Activated CD8-positive, alpha-beta T cell treated with anti-CD3 and anti-CD28 coated beads, Interleukin-2, amount 10 ng/mL, durations not matched to agents 7 days and 5 days (primary cell): ENCODE measurements at places on chromosomes 1 and 21. TPM values are rescaled to one million over a fixed set of nuclear protein-coding genes. Genes with fewer than 3 reads are reported as not detected.

GRCh38 chr21:45408271-45408791 is 3.4 kb downstream of the COL18A1 start:
- no peak for DNase-seq

- no peak for DNase-seq
These were observed 1.8 kb downstream of the CGN start for GRCh38 chr1:151512801-151513625.

- no peak for DNase-seq
These were observed 3.2 kb downstream of the GSTM2 start for GRCh38 chr1:109671067-109671466.

GRCh38 chr21:25323356-25323949 is 283.8 kb downstream of the MRPL39 start:
- DNase-seq, result no peak

DNA sequence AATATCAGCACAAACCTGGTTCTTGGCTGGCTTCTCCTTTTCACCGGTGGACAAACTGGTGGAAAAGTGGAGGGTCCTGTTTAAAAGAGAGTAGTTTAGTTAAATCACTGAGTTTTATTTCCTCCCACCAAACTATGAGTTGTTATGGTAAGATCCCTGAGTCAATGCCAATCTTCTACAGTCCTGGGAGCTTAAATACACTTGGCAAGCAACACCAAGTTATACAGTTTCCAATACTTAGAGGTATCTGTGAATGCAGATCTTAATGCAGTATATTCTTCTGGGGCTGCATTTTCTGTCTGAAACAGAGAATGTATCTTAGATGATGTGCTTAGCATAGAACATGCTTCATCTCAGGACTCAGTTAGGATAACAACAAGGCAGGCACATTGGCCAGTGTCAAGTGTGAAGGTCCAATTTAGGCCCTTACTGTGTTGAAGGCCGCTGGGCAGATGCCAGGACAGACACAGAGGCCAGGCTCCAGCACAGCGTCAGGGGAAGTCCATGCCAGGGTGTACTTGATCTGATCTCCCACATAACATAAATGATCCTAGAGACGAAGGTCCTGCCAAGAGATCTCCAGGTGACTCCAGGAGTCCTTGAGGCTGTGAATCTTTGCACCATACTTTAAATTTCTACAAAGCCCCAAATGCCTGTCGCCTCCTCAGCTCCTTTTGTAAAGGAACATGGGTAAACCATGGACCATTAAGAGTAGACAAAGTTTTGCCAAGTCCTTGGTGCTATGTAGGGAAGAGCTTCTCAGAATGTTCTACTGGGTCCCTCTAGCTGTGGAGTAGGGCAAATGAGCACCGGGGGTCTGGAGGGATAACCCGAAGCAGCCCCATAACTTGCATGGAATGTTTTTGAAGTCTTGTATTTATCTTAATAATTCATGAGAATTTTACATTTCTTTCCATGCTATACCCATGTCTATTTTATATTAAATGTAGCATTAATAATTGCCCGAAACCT is 76.8 kb downstream of the KCNJ15 start:
- DNase-seq, result no peak

DNA sequence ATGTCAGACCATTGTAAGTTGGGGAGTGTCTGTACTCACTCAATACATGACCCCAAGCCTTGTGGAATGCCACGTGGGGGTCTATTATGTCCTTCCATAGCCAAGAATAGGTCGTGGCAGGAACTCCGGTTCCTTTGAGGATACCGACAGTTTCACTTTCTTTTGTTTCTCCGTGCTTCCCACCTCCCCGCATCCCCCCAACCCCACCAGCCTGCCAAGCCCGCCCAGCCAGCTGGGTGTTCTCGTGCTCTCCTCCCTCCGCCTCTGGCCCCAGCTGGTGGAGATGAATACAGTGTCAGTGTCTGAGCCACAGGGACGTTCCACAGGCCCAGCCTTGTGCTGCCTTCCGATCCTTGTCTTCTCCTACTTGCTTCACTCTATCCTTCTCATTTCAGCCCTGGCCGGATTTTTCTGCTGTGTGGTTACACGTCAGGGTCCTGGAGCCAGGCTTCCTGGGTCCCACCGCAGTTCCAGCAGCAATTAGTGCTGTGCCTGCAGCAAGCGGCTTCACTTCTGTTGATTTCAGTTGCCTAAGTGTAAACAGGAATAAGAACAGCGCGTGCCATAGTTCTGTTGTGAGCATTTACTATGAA is 4.1 kb upstream of the AGTRAP start:
- DNase-seq, result peak; percentile 59

DNA sequence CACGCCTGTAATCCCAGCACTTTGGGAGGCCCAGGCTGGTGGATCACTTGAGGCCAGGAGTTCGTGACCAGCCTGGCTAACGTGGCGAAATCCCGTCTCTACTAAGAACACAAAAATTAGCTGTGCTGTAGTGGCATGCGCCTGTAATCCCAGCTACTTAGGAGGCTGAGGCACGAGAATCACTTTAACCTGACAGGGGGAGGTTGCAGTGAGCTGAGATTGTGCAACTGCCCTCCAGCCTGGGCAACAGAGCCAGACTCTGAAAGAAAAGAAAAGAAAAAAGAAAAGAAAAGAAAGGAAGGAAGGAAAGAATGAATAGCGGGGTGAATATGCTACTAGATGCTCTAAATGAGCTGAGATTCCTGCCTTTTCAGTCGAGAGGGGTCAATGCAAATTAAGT is 7.1 kb downstream of the GFI1 start:
- peak; percentile 15 for DNase-seq

DNA sequence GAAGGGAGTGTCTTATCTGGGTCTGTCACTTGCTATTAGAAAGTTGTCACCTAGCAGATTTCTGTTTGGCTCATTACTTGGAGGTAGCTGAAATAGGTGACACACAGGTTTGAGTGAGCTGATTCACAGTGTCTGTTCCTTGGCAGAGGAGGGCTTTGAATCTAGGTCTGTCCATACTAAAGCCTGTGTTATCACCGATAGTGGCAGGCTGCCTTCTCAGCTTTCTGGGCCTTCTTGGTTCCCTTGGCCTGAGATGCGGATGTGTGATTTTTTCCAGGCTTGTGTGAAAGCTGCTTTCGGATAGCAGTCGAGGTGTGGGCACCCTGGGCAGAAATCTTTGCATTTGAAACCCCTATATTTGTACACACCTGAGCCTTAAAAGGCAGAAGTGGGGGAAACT is 73.9 kb downstream of the ACTL8 start:
- no peak for DNase-seq

GRCh38 chr1:39204441-39205081 is at the start of gene MACF1:
Gene MACF1 (plus strand): TSS chr1:39204695. CDS start chr1:39205023, 328 bp downstream.
- DNase-seq, result peak; percentile 58

PLCH2 gene
- 9.8 TPM for total RNA-seq

RRP15 gene
- 13.4 TPM for total RNA-seq

AMIGO1 gene
- total RNA-seq, result 1.6 TPM

MED8 gene
- 33.1 TPM for total RNA-seq

PPIAL4G gene
- total RNA-seq, result 0.60 TPM

RGS13 gene
- not detected for total RNA-seq

LCE1C gene
- not detected for total RNA-seq
